ENCODE measurements at places on chromosomes 2 and 18. TPM values are rescaled to one million over a fixed set of nuclear protein-coding genes. Genes with fewer than 3 reads are reported as not detected.

Gene ACYP2
- 20.6 TPM for total RNA-seq

Gene PSMA8
- not detected for total RNA-seq

Gene CNTNAP5
- total RNA-seq: not detected

Gene MC4R
- total RNA-seq: 0.16 TPM

Gene GMPPA
- 50.1 TPM for total RNA-seq

Gene ANKZF1
- 36.5 TPM for total RNA-seq

Gene AGXT
- total RNA-seq: not detected
